Midbrain (tissue), 1 donor: ENCODE measurements at places on chromosomes 3 and 15.

GRCh38 chr3:40255532-40255931, 54.0 kb upstream of the EIF1B start:
- DNase-seq: no peak

DNA sequence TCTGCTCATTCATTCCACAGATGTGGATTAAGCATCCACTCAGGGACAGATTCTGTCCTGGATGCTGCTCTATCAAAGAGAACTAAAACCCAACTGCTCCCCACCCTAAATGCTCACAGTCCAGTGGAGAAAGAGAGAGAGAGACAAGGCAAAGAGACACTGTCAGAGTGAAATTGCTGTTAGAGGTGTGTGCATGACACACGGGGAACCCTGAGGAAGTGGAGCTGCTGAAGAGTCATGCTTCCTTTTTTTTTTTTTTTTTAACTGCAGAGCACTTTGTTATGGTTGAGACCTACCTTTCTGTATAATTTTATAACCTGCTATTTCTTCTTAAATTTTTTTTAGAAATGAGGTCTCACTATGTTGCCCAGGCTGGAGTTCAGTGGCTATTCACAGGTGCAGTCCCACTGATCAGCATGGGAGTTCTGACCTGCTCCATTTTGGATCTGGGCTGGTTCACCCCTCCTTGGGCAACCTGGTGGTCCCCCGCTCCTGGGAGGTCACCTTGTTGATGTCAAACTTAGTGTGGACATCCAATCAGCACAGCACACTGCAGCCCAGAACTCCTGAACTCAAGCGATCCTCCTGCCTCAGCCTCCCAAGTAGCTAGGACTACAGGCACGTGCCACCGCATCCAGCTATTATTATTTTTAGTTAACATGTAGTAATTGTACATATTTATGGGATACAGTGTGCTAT, 18.2 kb upstream of the PSTPIP1 start:
- DNase-seq: no peak

DNA sequence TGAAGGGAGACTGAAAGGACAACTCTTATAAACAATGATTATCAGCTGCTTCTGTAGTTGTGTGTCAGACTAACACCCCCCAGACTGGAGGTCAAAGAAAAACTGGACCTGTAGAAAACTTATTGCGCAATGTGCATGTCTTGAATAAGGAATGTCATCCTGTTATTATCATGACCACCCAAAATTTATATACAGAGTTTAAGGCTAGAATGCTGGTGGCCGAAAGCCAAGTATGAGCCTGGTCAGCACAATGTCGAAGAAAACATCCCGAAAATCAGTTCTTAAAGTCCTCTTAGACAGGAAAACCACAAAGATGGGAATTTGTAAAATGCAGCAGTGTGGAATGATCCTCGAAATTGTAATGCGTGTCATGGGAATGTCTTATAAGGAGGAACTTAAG, 29.3 kb downstream of the RFTN1 start:
- DNase-seq: no peak

- DNase-seq: no peak
Measured at GRCh38 chr3:77795013-77795412, 755.1 kb downstream of the ROBO2 start.

DNA sequence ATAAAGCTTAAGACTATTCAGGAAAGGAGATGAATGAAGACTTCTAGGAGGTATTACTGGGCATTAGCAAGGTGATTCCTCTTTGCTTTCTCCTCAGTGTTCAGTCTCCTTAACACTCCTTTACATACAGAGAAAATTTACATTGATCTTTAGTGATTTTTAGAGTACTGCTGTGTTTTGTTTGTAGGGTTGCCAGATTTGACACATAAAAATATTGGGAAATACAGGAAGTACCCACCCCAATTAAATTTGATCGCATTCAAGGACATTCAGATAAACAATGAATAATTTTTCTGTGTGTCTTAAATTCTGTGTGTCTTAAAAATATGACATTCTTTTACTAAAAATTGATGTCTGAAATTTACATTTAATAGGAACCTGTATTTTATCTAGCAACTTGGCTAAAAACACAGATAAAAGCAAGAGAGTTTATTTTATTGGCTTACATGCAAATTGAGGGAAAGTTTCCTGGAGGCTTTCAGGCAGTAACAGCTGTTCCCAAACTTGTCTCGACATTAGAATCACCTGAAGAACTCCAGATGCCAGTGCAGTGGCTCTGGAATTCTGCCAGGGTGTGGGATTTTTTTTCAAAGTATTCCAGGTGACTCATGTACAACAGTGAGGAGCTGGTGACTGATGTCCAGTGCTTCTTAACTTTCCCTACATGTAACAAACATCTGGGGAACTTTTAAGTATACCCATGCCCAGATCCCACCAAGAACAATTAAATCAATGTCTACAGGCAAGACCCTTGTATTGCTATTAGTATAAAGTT, 23.4 kb upstream of the PLOD2 start:
- no peak for DNase-seq

DNA sequence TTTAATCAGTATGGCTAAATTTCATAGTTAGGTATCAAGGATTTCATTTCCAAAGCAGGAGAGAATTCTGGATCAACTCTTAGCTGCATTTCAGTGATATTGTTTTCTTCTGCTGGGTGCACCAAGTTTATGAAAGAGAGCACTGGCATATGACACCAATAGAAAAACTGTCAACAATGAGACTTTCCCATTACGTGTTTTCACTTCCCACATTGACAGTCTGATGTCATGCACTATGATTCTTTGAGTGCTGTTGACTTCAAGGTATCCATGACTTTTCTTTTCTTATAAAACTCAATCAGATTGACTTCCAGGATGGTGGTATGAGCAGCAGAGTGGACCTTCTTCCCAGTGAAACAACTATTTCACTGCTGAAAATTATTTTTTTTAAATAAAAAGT, 476.1 kb downstream of the EDEM1 start:
- no peak for DNase-seq

DNA sequence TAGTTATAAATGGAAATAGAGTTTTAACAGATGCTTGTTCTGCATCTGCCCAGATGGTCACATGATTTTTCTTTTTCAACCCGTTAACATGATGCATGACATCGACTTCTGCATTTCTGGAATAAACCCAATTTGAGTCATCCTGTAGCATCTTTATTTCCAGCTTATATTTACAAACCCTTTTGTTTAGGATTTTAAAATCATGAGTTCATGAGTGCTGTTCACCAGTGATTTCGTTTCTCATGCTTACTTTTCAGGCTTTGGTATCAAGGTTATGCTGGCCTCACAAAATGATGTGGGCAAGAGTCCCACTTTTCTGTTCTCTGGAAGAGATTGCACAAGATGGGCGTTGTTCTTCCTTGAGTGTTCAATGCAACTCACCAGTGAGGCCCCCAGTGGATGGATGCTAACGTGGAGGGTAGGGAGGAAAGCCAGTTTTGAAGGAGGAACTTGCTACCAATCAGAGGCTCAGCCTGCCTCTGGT, 5.2 kb downstream of the HRH1 start:
- no peak for DNase-seq
